CD8-positive, alpha-beta T cell (primary cell): ENCODE measurements at places on chromosomes 3 and 15.

- no peak for DNase-seq
Measured at GRCh38 chr3:46750555-46751038, 32.9 kb upstream of the PRSS50 start.

GRCh38 chr15:99157456-99157855 is 52.6 kb downstream of the SYNM start:
- DNase-seq = no peak

DNA sequence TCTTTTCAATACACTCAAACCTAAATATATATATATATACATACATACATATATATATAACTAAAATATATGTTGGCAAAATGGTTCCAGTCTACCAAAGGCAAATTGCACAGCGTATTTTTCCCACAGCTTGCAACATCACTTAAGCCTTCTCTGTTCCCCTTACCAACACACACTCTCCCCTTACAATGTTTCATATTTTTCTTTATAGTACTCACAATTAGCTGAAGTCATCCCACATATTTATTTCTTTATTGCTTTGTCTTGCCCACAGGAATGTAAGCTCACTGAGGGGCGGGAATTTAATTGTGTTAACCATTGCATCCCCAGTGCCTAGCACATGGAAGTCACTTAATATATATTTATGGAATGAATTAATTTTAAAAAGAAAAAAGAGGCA is 288.3 kb downstream of the ULK4 start:
- no peak for DNase-seq

- no peak for DNase-seq
Measured at GRCh38 chr3:159448902-159449301, 539.7 kb upstream of the IL12A start.

- DNase-seq = no peak
Measured at GRCh38 chr15:89822951-89823711, 8.5 kb upstream of the ANPEP start.

GRCh38 chr15:60972301-60972700 is 256.8 kb downstream of the RORA start:
- DNase-seq = no peak

DNA sequence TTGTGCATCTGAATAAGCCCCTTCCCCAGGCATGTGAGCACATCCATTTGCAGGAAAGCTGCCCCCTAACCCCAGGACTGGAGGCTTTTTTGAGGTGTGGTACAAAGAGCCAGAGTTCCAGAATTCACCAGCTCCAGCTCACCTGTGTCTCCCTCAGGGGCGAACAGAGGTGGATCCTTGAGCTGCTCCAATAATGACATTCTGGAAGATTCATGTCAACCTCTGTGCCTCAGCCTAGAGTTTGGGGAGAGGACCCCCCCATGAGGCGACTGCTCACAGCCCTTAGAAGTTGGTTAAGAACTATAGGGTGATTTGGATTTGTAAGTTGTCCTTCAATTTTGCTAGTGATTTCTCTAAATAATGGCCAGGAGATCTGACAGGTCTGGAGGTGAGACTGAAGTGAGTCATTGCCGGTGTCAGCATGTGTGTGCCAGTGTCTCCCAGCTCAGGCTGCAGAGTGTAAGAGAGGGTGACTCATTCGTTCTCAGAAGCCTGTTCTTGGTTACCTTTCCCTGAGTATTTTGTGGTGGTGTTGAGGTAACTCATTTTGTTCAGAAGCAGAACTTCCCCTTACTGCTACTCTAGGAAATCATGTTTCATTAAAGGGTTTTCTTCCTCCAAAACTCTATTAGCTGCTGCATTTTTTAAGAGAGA is 136.9 kb upstream of the TOPAZ1 start:
- no peak for DNase-seq
